Umbilical cord (tissue), 2 donors: ENCODE measurements at places on chromosomes 4 and X.

DNA sequence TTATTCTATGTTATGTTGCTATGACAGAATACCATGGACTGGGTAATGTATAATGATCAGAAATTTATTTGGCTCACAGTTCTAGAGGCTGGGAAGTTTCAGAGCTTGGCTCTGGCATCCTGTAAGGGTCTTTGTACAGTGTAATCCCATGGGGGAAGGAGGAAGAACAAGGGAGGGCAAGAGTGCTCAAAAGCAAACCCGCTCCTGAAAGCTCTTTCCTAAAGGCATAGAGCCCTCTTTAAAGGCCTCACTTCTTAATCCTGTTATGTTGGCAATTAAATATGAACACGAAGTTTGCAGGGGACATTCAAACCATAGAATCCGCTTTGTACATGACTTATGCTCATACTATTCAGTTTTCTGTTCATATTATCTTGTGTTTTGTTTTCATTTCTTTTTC is 191.3 kb upstream of the CTSO start:
- DNase-seq: no peak

- DNase-seq: no peak
Measured at GRCh38 chr4:169148885-169149284, 121.9 kb downstream of the SH3RF1 start.

GRCh38 chr4:185775792-185776555 is 36.0 kb downstream of the SORBS2 start:
- no peak for DNase-seq

- DNase-seq: peak; percentile 32
Measured at GRCh38 chrX:24148121-24148520, 1.4 kb upstream of the ZFX start.
